ENCODE measurements at places on chromosomes 3 and 15.
A peak's percentile ranks its signal among the peaks of the same experiment; 100 is the strongest.

DNA sequence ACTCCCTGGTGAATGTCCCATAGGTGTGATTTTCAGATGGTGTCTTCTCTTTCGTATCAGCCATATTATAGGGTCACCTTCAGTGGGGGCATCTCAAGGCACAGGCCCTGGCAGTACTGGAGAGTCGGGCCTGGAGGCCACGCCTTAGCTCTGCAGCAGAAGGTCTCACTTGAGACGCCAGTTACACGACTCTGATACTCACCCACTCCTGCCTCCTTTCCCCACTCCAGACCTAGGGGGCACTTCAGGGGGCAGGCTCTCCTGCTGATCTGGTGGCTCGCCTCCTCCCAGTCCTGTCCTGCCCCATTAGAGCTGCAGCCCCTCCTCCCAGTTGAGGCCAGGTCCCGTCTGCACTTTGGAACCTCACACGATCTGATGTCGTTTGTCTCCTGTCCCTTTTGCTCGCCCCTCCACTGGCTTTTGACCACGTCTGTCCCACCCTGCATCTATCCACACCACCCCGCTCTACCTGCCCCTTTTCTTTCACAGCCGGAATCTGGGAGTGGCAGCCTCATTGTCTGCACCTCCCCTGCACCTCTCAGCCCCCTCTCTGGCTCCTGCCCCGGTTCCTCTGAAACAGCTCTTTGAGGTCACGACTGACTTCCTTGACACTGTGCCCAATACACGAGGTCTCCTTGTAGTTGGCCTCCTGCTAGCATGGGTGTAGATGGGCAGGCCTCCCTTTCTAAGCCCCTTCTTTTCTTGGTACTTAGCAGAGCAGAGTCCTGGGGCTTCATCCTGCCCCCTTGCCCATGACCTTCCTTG is 181.9 kb downstream of the NSMCE3 start:
- no peak for DNase-seq

DNA sequence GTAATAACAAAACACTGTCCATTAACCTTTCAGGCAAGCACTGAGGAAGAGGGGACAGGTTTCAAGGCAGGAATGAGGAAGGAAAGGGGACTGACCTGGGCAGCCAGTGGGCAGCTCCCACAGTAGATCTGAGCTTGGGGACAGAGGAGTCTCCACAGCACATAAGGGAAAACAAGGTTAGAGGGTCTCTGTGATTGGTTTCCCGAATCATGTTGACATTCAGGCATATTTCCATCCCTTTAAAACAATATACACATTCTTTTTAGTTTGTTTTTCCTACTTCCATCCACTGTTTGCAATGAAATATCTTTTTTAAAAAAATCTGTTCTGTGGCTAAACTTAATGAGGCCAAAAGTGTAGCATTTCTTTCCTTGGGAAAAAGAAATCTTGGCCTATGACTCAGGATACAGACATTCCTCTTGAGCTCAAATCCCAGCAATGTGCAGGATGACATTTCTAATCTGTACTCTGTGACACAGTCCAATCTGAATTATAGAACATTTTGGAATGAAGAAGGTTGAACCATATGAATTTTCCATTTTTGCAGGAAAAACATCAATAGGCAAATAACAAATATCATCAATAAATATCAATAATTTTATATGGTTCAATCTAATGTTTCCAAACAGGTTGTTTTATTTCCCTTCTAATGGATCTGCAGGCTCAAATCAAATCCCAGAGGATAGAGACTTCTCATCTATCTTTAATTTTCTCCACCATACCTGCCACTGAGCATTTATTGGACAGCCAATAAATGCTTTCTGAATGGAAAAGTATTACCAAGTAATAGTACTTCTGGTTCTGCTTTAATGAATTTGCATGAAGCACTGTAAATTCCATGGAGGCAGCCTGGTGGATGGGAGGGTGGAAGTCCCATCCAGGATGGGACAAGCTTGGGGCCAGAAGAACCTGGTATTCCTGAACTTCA is 54.1 kb downstream of the ITGB5 start:
- no peak for DNase-seq

DNA sequence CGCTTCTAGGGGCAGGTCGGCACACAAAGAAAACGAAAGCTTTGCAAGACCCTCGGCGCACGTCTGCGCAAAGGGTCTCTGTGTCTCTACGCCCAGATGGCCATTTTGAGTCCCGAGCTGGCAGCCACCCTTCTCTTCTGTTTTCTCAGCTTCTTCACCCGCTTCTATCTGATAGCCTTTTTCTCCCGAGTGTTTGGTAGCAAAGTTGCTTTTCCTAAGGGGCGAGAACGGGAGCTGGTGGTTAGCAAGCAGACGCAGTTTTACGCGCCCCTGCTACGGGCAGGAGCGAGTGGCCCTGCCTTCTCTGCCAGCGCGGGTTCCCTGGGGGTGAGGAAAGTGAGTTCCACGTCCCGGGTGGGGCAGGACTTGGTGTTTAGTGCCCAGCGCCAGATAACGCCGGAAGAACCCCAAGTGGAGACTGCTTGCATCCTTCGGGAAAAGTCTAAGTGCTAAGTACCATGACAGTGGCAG is 2.9 kb upstream of the MKRN2 start:
- DNase-seq: peak; percentile 37

DNA sequence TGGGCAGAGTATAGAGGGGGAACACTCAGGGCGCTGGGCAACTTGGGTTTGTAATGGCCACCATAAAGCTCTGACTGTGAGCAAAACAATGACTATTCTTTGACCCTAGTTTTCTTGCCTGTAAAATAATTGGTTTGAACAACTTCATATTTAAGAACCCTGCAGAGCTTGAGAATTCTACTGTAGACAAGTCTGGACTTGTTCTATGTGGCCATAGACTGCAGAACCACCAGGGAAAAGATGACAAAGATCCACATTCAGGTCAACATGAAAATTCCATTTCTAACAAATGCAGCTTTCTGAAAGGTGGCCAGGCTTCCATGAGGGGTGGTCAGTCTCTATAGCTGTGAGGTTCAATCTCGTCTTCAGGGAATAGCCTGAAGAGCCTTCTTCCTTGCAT is 239.4 kb upstream of the LRRN1 start:
- DNase-seq: no peak

GRCh38 chr3:9130345-9131305 is 118.8 kb downstream of the SRGAP3 start:
- DNase-seq: no peak

DNA sequence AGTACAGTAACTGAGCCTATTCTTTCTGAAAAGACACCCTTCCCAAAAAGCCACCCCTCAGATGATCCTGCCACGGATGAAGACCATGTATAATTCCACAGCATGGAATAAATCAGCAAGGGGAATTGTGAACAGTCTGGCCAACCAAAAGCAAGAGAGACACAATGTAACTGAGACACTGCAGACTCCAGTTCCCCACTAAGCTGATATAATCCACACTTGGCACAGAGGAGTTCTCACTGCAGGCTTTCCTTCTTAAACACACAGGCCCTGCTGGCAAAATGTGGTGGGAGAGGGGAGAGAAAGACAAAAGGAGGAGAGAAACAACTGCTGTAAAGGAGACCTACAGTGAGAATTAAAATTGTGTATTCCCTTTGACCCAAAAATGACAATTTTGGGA is 12.7 kb downstream of the GPR156 start:
- DNase-seq: no peak

DNA sequence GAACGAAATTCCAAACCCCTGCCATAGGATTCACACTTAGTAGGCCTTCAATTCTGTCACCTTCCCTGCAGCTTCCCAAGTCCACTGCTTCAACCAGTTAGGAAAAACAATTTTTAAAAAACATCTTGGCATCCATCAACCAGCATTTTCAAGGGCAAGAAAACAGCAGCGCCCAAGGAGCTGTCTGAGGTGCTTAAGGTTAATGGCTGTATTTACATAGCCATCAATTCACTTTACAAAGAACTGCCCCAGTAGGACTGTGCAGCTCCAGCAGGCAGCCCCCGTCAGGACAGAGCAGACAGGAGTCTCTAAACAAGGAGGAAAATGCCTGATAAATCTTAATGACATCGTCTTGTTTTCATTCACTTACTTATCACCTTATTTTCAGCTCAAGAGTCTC is 13.3 kb downstream of the TAFA4 start:
- no peak for DNase-seq

All from left lung (tissue), 14 donors.